T-helper 9 cell (primary cell): ENCODE measurements at places on chromosomes 4 and X.

- DNase-seq, result no peak
These were observed 85.5 kb upstream of the ADRA2C start for GRCh38 chr4:3680656-3681055.

GRCh38 chr4:184472614-184473498, 1.5 kb downstream of the IRF2 start:
- peak; percentile 49 for DNase-seq

GRCh38 chrX:23822397-23822796, 39.4 kb downstream of the SAT1 start:
- no peak for DNase-seq

DNA sequence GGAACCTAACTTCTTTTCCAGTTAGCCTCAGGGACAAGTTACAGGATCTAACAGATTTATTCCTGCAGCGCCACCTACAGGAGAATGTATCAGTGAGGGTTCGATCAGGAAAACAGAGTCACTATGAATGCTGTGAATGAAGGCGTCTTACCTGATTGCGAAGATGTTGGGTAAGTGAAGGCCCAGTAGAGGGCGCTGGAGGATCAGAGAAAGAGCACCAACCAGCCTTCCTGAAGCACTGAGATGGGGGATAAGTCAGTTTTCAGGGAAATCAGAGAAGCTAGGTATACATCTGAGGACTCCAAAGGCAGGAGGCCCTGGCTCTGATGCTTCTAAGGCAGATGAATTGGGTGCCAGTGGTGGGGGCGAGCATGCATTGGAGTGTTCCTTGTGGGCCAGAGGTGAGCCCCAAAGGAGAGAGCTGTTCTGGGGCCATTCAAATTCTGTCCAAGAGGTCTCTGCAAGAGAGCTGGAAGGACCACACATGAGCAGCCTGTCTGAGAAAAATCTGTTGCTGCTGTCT, 169.9 kb upstream of the AADAT start:
- no peak for DNase-seq

- DNase-seq, result no peak
These were observed 13.8 kb downstream of the GJB1 start for GRCh38 chrX:71236836-71237235.

DNA sequence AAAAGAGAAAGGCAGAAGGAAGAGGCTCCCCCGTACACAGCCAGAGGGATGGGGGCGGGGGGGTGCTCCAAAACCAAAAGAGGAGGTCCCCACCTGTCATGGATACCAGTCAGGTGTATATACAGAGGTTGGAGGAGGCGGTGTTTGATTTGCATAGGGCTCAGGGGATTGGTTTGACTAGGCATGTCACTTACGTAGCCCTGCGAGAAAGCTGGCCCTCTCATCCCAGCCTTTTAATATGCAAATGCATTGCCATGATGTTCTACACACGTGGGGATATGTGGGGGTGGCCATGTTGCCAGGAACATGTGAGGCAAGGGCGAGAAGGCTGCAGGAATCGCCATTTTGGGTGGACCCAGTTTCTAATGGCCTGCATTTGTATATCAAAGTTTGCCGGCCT, 38.6 kb downstream of the TMEM150C start:
- DNase-seq, result no peak

DNA sequence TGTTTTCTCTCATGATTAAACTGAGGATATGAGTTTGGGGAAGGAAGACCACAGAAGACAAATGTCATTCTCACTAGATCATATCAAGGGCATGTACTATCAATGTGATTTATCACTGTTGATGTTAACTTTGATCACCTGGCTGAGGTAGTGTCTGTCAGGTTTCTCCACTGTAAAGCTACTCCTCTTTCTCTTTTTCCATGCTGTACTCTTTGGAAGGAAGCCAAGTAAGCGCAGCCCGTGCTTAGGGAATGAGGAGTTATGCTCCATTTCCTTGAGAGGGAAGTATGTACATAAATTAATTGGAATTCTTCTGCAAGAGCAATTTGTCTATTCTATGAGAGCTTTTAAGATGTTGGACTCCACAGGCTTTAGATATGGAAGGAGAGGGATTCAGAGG, 4.0 kb upstream of the KANTR start:
- no peak for DNase-seq

DNA sequence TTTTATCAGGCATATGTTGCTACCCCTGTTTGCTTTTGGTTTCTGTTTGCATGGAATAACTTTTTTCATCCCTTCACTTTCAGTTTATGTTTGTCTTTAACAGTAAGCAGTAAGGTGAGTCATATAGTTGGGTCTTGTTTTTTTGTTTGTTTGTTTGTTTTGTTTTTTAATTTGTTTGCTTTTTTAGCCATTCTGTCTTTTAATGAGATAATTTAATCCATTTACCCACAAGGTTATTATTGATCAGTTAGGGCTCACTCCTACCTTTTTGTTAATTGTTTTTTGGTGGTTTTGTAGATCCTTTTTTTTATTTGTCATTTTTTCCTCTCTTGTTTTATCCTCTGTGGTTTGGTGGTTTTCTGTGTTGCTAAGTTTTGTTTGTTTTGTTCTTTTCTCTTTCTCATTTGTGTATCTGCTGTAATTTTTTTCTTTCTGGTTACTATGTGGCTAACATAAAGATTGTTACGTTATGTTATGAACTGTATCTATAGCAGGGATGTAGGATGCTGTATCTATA, 379.5 kb upstream of the MAD2L1 start:
- no peak for DNase-seq

GRCh38 chrX:153521034-153521433, 3.6 kb downstream of the ATP2B3 start:
- no peak for DNase-seq

GRCh38 chr4:6422105-6422504, 50.3 kb downstream of the PPP2R2C start:
- DNase-seq, result no peak

DNA sequence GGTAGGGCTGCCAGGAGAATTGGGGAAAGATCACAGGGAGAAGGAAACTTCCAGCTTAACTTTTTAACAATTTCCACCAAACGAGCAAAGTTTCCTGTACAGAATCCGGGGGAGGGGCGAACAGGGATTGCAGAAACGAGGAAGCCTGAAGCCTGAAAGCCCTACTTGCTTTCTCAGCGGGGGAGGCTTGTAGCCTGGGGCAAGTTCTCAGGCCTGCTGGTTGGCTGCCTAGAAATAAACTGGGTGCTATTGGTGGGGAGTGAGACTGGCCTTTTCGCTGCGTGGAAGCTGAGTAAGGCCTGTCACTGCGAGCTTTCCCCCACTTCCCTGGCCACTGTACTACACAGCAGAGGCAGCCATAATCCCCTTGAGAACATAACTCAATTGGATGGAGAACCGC, 110.8 kb upstream of the ATP8A1 start:
- no peak for DNase-seq

DNA sequence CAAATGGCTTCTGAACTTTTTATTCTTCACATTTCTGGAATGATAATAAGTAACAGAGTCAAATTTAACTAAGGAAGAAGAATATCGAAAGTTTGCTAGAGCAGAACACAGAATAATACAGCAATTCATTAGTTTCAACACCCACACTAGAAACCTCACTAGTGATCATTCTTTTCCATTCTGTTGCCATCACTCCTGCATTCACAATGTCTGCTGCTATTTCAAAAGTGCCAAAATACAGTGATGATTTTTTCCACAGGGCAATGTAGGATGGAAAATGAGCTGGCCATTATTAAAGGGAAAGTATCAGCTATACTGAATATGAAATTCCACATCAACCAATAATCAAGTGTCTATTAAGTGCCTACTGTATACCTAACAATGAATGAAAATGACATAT, 186.7 kb downstream of the USP46 start:
- no peak for DNase-seq

DNA sequence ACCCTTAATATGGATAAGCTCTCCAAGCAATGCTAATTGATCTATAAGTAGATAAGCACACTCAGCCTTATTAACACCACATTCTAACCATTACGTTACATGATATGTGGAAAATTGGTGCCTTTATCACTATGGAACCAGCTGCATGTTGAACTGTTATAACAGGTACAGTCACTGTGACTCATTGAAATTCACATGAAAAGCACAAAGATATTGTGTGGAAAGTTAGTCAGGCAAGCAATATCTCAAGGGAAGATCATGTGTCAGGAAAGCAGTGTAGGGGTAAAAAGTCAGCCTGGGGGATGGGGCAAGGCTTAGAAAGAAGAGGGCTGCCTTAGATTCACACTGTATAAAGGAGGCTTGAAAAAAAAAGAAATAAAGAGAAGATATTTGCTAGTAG, 313.7 kb upstream of the SMIM31 start:
- DNase-seq, result no peak

DNA sequence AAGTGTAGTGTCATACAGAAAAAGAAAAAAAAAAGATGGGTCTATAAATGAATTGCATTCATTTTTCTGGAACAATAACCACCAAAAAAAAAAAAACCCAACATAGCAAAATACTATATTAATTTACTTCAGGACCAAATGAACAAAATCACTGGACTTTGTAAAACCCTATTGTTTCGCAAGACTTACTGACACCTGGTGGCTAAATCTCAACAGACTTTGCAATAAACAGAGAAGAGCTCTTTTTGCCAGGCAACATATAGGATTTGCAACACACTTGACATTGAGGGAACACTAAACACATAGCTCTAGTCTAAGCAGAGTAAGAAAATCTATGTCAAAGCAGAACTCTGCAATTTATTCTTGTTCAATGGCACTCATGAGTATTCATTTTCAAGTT, 990.2 kb downstream of the STPG2 start:
- no peak for DNase-seq

- DNase-seq, result no peak
These were observed 11.1 kb upstream of the FAM9C start for GRCh38 chrX:13055486-13055885.

DNA sequence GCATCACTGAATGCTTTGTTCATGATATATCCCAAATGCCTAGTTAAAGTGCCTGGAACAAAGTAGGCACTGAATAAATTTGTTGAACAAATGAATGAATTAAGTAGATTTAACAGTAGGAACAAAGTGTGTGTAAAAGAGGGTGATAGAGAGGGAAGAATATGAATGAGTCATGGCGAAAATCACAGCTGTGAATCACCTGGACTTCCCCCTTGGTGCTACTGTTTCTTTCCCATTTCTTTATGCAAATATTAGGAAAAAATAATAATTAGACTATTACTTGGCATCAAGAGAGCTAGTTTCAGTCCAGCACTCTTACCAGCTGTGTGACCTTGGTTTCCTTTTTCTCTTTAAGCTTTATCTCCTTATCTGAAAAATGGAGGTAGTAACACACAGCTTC, 9.2 kb downstream of the SPIN3 start:
- no peak for DNase-seq

DNA sequence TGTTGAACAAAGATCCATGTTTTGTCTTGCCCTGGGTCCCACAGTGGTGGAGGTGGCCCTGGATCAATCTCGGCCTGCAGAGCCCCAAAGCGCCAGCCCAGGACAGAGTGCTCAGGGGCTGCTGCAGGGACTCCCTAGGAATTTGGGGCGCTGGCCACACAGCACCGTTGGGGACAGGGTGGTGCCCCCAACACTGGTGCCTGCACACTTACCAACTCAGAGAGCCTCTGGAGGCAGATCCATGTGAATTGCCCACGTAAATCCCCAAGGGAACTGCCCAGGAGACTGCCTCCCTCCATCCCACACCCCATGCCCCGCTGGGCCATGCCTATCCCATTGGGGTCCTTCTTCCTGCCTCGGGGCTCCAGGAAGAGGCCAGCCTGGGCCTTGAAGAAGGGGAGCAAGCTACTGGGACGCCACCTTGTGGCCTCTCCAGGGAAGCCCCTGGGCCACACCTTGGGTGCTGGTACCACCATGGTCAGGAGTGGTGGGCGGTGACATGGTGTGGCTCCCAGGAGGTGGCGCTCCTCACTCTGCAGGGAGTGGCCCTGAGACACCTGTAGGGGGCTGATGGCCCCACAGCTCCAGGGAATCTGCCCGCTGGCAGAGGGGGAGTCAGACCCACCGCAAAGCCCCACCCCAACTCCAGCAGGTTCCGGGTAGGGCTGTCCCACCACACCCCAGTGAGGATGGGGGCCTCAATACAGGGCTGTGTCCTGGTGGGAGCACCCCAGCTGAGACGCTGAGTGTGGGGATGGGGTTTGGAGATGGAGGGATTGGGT, 22.8 kb downstream of the CFAP99 start:
- DNase-seq, result peak; percentile 61

DNA sequence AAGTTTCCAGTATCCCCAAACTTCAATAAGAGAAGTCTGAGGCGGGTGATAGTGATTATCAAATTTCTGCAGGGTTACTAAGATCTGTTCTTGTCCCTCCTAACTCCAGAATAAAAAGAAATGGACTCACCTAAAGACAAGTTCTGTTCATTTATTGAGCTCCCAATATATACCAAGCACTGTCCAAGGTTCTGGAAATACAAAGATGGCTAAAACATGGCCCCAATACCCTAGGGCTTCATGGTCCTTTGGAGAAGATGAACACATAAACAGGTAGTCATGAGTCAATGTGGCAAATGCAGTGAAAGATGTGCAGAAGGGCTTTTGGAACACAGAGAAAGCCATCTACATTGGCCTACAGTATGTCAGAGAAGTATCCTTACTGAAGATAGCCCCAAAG, 231.2 kb downstream of the PPP1R2C start:
- no peak for DNase-seq

- no peak for DNase-seq
These were observed 34.7 kb downstream of the FRMPD3 start for GRCh38 chrX:107484002-107484726.

- DNase-seq, result no peak
These were observed 100.1 kb downstream of the CXXC4 start for GRCh38 chr4:104394406-104395167.

GRCh38 chr4:155692361-155692760, 25.7 kb downstream of the GUCY1A1 start:
- DNase-seq, result no peak

DNA sequence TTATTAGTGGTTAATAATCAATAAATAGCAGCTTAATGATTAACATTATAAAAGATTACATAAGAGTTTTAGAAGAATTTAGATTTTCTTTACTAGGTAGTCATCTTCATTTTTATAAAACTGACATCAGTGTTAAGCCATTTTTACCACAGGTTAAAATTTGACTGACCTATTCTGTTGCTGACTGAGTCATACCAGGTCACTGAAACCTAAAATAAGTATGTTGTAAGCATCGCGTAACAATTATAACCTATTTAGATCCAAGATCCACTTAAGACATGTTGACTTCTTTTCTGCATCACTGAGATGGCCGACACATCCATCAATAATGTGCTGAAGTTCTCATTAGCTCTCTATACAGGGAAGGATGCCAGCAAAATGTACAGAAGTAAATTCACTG, 36.7 kb downstream of the ARX start:
- no peak for DNase-seq

DNA sequence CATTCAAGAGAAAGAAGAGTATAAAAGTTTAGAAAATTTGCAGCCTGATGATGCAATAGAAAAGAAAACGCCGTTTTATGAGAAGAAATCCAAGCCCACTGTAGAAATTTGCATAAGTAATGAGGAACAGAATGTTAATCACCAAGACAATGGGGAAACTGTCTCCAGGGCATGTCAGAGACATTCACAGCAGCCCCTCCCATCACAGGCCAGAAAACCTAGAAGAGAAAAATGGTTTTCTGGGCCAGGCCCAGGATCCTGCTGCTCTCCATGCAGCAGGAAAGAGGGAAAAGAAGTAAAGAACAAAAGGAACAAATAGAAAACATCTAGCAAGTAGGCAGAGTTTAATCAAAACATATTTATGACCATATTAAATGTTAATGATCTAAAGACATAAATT, 119.0 kb downstream of the ANKRD50 start:
- DNase-seq, result no peak
